NCI-H524 (cell line): ENCODE measurements at places on chromosomes 12 and 14.

GRCh38 chr14:100058777-100059437 is 6.3 kb upstream of the EVL start:
- DNase-seq = no peak

DNA sequence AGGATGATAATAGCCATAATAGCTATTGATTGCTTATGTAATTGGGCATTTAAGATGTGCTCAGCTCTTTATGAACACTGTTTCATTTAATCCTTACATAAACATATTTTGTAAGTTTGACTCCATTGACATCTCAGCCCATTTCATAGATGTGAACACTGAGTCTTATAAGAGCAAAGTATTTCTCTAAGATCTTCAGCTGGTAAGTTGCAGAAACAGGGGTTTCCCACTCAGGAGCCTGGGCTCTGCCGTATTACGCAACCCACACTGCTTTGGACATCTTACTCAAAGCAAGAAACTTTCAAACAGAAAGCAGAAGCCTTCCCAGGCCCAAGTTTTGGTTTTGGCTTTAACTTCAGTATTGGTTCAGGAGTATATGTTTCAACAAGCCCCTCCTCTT is 705.1 kb downstream of the MED13L start:
- no peak for DNase-seq

- no peak for DNase-seq
Observed at GRCh38 chr14:88496414-88496813, 58.4 kb downstream of the PTPN21 start.

DNA sequence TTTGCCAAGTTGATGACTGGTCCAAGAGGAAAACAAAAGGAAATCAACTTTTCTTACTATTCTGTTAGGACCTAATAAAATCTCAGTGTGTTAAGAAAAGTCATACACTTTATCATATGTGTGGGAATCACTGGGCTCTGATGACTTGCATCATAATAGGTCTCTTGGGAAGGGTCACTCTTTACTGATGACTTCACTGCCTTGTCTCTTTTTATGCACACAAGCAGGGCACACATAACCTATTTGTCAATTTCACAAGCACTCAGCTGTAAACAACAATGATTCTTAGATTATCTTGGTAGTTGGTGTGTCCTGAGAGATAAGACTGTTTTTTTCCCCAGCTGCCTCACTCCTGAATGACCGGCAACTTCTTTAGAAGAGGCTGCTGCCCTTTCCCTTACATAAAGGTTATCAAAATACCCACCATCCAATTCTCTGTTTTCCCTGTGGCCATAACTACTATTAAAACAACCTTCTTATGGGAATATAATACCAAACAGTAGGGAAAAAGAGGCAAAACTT is 50.9 kb upstream of the INSM2 start:
- DNase-seq = no peak

GRCh38 chr12:98951406-98951805 is 306.3 kb downstream of the APAF1 start:
- DNase-seq = no peak

GRCh38 chr12:106657488-106657887 is 74.7 kb downstream of the RFX4 start:
- no peak for DNase-seq

- no peak for DNase-seq
Observed at GRCh38 chr12:51216642-51217041, 1.2 kb downstream of the POU6F1 start.

DNA sequence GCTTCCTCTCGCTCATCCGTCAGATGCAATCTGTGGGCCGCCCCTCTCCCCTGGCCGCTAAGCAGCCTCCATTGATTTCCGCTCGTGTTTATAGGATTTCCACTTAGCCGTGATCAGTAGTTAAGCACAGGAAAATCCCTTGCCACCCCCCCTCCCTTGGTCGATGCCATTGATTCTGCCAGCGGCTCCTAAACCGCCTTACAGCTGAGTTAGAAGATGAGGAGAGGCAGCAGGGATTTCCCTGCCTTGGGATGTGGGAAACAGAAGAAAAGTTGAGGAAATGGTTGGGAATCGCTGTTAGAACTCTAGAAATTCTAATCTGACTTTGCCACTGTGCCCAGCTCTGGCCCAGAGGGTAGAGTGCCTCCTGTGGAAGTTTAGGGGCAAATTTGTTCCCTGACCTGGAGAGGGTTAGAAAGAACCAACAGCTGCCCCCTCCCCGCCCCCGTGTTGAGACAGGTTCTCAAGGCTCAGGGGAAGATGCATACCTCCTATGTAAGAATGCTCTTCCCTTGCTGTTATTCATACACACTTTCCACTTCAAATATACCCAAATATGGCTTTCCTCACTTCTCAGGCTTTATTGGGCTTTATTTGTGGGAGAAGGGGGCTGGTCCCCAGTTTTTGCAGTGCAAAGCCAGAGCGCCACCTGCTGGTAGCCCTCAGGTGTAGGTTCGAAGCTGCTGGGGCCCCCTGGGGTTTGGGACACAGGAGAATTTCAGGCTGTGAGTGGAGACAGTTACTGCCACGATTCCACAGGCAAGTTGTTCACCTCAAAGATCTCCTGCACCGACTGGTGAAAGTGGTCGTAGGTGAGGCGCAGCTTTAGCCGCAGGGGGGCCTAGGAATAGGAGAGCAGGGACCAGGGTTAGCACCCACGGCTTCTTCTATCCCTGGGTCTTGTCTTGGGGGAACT is 3.2 kb downstream of the THTPA start:
- DNase-seq = peak; percentile 75

GRCh38 chr12:76591476-76591875 is 31.9 kb upstream of the OSBPL8 start:
- no peak for DNase-seq

- DNase-seq = no peak
Observed at GRCh38 chr12:54159589-54159988, 29.2 kb downstream of the SMUG1 start.

GRCh38 chr12:88518863-88519403 is 61.3 kb downstream of the KITLG start:
- DNase-seq = no peak

- DNase-seq = no peak
Observed at GRCh38 chr12:29320295-29321085, 60.5 kb downstream of the ERGIC2 start.
